ENCODE measurements at places on chromosomes 16 and 17.

DNA sequence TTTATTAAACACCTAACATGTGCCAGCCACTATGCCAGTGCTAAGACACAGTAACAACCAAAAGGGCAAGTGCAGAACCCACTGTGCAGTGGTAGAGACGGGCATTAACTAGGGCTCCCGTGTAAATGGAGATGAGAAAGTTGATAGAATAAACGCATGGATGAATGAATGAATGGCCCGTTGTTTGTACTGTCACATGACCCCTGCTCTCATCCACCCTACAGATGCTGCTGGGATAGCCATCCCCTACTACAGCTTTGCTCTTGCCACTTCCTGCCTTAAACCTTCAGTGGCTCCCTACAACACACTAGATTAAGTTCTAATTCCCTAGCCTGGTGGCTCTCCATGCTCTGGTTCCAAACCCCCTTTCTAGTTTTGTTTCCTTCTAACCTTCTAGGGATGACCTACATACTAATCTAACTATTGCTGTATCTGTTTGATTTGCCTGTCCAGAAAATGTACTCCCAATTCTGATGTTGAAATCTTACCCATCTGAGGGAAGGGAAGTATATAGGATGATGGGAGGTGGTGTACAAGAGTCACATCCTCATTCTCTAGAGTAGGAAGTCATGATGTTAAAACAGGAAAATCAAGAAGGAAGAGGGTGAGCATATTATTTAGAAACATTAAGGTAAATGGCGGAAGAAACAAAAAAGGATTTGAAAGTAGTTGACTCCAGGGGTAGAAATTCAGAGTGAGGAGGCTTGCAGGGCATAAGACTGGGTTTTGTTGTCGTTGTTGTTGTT lies 11.4 kb upstream of the TNRC6C start:
- DNase-seq: no peak

DNA sequence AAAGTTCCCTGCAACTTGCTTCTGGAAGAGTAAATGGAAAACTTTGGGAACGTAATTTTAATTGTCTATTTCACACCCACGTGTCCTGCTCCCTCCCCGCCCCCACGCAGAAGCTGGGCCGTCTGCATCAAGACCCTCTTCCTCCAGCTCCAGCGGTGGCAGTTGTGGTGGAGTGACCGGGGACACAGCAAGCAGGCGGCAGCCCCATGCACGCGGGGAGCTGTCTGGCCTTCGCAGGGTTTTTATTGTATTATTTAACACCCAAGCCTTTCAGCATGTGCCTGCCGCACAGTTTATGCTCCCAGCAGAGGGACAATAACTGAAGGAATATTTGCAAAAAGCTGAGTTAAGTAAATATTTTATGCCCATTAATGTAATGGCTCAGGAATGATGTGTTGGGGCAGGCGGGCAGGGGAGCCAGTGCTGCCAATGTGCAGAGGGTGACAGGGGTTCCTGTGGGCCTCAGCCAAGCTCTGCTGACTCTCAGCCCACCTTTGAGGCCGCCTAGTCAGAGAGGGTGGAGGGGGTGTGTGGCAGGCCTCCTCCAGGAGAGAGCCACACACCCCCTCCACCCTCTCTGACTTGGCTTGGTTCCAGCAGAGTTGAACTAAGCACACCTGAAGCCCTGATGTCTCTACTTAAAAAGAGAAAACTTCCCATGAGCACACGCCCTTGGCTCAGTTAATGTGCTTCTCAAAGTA lies 32.4 kb upstream of the ENPP7 start:
- no peak for DNase-seq

GRCh38 chr17:19805006-19805405 lies 56.9 kb upstream of the ALDH3A1 start:
- DNase-seq: no peak

DNA sequence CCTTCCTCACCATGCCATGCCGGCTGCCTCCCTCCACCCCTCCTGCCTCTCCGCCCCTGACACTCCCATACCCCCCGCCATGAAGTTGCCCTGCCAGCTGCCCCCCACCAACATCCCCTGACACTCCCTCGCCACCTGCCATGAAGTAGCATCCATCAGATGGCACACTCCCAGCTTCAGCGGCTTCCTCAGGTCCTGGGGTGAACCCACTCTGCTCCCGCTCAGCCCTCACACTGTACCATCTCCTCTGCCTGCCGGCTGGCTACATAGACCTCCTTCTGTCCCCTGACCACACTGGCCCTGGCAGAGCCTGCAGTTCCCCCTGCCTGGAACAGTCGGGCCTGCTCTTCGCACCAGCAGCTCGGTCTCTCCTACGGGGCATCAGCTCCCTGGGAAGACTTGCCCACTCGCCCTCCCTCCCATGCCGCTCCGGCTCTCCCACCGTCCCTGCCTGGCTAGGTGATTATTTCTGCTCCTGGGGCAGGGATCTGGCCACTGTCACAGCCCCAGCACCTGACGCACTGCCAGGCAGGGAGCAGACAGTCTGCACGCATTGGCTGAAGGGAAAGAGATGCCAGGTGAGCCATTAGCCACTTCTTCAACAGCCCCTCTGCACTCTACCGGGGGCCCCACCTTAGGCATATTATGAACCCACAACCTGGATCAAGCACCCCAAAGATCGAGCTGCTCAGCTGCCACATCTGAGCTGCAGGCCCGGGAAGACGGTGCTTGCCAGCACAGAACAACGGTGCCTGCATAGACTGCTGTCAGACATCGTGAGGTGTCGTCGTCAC lies 9.0 kb downstream of the CANT1 start:
- no peak for DNase-seq

DNA sequence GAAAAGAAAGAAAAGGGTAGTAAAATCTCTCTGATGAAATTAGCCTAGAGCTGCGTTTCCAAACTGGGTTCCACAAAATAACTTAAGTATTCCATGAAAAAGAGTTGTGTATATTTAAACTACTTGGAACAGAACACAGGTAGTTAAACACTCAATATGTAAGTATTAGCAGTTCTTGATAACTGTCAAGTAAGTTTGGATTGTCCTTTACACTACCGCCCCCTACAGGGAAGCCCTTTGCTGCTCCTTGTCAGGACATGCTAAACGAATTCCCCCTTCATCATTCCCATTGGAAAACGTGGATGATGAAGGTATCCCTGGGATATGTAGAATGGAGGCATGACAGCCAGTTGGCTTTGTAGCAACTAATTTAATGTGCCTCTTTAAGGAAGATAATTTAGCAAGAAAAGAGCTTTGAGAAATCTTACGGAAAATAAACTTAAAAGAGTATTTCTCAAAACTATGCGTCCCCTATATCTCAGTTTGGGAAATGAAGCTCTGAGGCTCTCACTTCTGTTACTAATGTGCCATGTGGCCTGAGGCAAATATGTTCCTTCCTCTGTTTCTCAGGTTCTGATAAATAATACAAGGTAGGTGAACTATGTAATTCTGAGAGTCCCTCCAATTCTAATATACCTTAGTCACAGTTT lies 18.8 kb downstream of the NCBP3 start:
- peak; percentile 84 for DNase-seq

DNA sequence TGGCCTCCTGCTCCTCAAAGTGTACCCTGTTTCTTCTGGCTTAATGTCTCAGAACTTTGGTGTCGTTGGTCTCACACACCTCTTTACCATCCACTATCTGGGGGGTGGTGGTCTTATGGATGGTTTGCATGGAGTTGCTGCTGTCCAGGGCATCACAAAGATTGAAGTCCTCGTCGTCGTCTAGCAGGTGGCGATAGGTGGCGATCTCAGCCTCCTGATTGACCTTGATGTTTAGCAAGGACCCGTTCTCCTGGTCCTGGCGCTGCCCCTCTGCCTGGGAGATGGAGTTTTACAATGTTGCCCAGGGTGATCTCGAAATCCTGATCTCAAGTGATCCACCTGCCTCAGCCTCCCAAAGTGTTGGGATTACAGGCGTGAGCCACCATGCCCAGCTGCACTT lies 31.1 kb upstream of the HELZ start:
- DNase-seq: no peak

DNA sequence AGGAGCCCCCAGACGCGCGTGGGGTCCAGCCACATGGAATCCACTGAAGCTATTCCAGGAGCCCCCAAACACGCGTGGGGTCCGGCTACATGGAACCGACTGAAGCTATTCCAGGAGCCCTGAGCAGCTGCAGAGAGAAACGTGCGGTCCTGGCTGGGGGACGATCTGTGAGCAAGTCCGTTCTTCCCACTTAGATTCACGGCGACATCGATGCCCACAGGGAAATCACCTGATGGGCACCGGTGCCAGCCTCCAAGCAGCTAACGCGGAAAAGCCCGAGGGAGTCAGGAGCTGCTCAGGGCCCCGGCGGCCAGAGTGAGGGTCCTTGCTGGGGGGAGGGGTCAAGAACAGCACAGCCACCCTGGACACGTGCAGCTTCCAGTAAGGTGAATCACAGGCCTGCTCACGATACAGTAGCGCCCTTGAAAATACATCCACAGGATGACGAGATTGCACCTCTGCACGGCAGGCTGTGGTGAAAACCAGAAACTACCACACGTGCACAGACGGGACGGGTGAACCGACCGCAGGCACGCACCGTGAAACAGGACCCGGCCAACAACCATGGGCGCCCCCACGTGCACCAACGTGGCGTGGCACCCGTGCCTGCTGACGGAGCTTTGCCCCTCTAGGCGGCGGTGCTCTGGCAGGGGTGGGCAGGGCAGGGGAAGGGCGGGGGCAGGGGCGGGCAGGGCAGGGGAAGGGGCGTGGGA lies 77.7 kb upstream of the GNG13 start:
- DNase-seq: peak; percentile 75

DNA sequence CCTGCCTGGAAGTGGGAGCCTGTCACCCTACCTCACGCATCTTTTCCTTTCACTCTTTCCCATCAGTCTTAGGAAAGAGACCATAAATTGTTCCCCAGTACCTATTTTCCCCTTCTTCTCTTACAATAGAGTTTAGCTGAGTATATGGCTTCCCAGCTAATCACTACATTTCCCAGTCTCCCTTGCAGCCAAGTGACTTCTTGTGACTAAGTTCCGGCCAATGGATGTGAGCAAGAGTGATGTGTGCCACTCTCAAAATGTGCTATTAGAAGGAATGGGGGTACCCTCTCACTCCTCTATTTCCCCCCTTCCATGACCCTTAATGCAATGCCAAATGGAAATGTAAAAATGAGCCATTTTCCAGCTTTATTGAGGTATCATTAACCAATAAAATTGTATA lies 8.2 kb upstream of the PYY start:
- no peak for DNase-seq

- DNase-seq: no peak
These were observed 48.6 kb upstream of the CBFA2T3 start for GRCh38 chr16:89025636-89026035.

DNA sequence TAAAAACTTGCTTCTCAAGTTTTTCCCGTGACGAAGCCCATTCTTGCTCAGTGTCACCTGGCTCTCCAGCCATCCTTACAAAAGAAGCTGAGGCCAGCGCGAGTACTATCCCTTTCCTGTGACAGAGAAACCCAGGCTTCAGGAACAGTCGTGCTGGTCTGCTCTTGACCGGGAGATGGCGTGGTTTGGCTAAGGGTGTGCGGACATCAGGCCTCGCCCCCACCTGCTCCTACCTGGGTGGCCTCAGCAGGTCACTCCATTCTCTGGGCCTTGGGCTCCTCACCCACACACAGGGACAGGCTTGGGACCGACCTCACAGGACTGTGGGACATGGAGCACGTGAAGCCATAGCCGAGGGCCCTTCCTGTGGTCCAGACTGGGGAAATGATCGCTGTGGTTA lies 75.2 kb upstream of the CIBAR2 start:
- DNase-seq: no peak

GRCh38 chr16:68194251-68194650 lies 41.7 kb downstream of the ESRP2 start:
- no peak for DNase-seq

- no peak for DNase-seq
These were observed 724.8 kb downstream of the CDH11 start for GRCh38 chr16:64397042-64397441.

GRCh38 chr16:84378567-84378966 lies 10.2 kb downstream of the ATP2C2 start:
- no peak for DNase-seq

GRCh38 chr16:79400462-79401149 lies 199.9 kb downstream of the MAF start:
- no peak for DNase-seq

DNA sequence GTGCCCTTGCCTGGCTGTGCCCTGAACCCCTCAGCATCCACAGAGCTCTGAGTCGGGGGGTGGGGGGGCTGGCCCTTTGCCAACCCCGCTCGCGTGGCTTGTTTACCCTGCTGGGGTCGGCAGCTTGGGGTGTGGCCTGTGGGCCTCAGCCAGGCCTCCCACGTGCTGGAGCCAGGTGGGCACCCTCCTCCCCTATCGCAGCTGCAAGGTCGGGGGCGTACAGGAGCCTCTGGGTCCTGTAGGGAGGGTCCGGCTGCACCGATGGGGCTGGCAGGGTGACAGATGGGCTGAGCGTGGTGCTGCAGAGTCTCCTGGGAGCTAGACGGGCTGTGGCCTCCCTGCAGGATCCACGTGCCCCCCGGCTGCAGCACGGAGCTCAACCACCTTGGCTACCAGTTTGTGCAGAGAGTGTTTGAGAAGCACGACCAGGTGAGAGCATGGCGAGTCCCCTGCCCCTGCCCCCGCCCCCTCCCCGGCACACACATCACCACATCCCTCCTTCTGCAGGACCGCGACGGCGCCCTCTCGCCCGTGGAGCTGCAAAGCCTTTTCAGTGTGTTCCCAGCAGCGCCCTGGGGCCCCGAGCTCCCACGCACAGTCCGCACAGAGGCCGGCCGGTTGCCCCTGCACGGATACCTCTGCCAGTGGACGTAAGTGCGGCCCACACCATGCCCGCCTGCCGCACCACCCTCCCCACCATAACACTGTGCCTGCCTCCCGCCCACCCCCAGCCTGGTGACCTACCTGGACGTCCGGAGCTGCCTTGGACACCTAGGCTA lies 3.6 kb downstream of the RHOT2 start:
- DNase-seq: no peak

- peak; percentile 13 for DNase-seq
These were observed 15.3 kb downstream of the MPP2 start for GRCh38 chr17:43891851-43892646.

GRCh38 chr17:12719948-12720347 lies 54.3 kb downstream of the MYOCD start:
- DNase-seq: no peak

DNA sequence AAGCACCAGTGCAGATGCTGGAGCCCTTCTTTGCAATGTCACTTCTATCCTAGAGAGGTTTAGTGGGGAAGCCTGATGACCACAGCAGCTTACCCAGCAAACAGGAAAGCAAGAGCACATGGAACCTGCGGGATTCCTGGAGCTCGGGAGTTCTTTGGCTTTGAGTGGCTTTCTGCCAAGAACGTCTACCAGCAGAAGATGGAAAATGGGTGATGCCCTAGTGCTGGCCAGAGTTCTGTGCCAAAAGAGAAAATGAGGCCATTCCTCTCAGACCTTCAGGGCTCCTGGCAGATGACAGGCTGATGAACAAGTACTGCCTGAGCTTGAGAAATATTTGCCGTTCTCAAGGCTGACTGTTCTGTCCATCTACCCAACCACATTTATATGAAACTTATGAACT lies 332.1 kb upstream of the CCL2 start:
- no peak for DNase-seq

- DNase-seq: no peak
These were observed 220.0 kb upstream of the PSMD7 start for GRCh38 chr16:74076568-74076967.

DNA sequence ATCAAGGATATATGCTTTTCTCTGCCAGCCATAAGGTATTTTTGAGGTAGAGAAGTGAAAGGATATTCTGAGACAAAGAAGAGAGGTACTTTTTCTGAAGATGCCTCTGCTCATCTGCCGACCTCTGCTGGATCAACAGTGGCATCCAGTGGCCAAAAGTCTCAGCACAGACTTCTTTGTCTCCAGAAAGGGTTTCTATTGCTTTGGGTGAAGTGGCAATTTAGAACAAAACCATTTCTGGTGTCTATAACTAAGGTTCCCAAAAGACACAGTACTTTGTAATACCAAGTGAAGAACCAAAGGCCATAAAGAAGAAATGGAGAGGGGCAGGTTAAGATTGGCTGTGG lies 155.2 kb upstream of the C17orf78 start:
- peak; percentile 63 for DNase-seq

Measured in activated effector memory CD4-positive, alpha-beta T cell treated with anti-CD3 and anti-CD28 coated beads, Interleukin-2, amount 50 U/mL, for 16 hours (primary cell).